Activated T-helper 9 cell treated with anti-CD3 and anti-CD28 coated beads, Interleukin-2, amount 50 U/mL, for 16 hours (primary cell): ENCODE measurements at places on chromosomes 11 and 22.

GRCh38 chr11:85526564-85526963 lies 100.6 kb downstream of the DLG2 start:
- no peak for DNase-seq

DNA sequence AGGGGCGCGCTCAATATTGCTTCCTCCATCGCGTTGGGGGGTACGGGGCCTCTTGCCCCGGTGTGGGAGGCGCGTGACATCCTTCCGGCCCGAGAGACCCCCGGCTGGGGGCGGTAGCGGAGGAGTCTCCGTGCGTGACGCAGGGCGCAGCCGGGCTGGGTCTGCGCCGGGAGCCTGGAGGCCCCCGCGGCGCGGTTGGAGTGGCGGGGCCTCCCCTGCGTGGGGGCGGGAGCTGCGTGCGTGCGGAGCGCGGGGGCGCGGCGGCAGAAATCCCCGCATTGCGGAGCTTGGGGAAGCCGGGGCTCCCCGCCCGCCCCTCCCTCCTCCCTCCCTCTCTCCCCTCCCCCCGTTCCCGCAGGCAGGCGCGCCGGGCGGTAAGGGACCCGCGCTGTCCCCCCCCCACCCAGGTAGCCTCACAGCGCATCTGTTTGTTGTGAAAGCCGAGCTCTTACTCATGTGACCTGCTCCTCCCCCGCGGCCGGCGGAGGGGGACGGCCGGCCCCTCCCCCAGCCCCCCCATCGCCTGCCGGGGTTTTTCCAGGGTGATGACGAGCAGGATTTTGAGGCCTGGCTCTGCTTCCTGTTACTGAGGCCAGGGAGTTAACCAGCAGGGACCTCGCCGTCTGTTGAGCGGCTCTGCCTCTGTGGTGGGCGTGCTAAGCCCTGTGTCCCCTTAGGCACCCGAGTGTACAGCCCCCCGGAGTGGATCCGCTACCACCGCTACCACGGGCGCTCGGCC lies 1.6 kb downstream of the PIM3 start:
- peak; percentile 85 for DNase-seq

DNA sequence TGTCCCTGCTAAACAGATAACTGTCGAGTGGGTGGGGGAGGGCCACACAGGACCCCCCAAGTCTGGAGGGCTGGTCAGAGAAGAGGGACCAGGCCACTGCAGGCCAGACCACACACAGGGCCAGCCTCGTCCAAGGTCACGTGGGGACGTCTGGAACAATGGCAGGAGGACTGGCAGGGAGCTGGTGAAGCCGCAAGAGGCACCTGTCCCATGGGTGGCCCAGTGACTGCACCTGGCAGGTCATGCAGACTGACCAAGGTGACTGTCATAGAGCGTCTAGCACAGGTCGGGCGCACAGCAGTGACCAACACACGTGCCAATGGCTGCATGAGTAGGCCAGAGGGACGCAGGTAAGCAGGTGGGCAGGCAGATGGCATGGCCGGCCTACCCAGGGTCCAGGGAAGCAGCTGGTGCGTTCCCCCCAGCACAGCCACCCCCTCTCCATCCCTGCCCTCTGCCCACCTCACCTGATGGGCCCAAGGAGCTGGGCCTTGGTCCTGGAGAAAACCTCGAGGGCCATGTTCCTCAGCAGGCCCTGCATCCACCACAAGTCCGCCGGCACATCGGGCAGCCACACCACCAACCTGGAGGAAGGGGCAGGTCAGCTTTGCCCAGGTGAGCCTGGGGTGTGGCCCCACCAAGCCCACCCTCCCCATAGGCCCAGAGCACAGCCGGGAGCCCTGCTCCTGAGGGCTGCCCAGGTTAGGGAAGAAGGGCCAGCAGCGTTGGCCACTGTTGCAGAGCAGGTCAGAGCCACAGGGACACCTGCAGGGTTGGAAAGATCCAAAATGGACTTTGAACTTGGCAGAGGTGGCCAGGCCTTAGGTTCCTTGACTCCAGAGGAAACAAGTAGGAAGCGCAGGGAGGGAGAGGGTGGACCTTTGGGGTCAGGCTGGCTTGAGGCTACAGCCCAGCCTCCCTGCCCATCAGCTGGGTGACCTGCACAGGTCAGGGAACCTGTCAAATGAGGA lies 10.4 kb downstream of the PNPLA5 start:
- DNase-seq, result no peak

DNA sequence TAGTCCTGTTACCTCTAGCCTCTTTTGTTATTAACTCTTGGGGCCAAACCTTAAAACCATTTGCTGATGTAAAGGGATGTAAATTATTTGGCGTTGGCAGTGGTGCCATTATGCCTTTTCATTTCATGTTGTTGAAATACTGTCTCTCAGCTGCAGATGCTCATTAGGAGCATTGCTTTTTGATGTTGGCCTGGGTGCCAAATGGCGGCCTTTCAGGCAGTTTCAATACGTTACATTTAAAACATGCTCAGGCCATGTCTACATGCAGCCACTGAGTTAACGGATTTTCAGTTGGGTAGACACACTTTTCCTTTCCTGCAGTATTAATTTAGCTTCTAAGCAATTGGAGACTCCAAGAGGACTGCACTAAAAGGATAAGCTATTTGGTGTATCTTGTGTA lies 5.3 kb downstream of the NCAM1 start:
- DNase-seq, result no peak

DNA sequence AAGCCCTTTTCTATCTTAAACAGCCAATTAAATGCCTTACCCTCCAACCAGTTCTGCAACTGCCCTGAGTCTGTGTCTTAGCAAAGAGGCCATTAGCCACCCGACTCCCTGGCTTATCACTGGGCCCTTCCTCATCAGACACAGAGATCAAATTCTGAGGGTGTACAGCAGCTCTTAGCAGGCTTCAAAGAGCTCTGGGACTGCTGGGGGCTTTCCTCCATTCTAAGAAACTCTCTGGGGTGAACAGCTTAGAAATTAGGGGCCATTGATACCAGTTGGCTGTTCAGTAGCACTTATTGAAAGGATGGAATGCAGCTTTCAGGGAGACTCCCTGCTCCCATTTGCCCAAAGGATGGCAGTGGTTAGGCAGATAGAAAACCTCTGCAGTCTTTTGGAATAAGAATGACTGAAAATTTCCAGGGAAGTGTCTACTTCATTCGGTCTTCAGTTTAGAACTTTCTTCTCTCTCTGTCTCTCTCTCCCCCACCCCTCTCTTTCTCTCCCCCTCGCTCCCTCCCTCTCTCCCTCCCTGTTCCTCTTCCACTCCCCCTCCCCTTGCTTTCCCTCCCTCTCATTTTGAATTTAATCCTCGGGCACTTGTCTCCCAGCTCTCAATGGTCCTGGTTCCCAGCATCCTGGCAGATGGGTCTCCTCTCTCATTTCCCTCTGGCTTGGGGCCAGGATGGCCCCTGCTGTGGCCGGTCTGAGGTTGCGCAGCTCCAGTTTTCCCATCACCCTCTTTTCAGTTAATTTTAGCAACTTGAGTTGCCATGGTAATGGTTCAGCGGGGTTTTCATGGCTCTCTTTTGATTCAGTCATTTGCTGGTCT lies 76.4 kb downstream of the COMMD9 start:
- no peak for DNase-seq

DNA sequence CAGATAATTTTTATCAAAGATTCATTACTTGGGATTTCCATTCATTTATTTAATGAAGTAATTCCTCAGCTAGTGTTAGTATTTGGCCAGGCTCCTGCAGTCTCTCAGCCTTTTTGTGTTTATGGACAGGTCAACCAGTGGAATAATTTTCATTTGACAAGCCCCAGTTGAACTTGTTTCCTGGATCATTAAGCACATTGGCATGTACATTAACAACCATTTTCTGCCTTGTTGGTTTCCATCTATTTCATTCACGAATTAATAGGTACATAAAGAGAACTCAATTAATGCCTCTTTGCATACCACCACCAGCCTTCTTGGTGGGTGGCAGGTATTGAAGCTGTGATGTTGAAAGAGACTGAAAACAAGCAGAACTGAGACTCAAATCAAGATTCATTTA lies 745.2 kb downstream of the KCNA4 start:
- DNase-seq, result no peak

DNA sequence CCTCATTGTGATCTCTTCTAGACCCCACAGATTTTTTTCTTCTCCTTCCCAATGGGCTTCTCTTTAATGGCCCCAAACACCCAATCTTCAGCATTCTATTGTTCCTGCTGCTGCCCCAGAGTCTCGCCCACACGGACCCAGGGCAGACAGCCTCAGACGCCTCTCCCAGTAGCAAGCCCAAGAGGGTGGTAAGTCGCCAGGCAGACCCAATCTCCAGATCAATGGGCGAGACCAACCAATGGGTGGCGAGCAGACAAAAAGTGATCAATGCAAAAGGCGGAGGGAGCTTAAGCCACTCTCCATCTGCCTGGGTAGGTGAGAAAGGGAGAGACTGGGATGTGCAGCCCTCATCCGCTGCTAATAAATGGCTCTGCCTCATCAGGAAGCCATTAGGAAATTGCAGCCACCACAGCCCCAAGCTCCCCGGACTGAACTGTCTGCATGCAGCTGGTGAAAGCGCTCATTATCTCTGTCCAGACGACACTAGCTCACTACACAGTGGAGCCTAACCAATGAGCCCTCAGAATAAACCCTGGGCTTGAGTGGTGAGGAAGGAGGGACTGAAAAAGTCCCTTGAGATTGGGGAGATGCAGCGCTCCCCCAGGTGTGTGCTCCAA lies 81.8 kb downstream of the ETS1 start:
- no peak for DNase-seq

DNA sequence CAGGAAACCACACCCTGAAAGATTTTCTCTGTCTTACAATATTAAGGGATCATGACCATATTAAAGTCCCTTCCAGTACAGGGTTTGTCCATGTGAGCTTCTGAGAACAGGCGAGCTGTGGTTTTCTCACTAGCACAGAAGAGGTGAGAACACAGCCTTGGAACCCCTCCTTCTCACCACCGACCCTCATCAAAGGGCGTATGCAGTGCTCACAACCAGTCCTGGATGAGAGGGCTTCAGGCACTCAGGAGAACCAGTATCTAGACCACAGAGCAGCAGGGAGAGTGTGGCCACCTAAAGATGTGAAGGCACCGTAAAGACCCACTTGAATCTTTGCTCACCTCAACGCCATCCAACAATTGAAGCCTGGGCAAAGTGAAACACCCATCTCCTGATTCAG lies 397.0 kb downstream of the ETS1 start:
- no peak for DNase-seq

DNA sequence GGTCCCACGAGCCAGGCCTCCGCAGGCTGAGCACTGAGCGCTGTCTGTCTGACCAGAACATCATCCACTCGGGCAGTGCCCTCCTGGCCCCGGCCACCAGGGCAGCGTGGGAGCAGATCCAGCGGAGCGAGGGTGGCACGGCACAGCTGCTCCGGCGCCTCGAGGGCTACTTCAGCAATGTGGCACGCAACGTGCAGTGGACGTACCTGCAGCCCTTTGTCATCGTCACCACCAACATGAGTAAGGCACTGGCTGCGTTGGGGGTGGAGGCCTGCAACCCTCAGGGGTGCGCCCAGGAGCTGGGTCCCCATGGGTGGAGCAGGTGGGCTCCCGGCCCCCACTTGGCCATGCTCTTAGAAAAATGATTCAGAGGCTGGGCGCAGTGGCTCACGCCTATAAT lies 49.7 kb upstream of the PRODH start:
- DNase-seq, result no peak

DNA sequence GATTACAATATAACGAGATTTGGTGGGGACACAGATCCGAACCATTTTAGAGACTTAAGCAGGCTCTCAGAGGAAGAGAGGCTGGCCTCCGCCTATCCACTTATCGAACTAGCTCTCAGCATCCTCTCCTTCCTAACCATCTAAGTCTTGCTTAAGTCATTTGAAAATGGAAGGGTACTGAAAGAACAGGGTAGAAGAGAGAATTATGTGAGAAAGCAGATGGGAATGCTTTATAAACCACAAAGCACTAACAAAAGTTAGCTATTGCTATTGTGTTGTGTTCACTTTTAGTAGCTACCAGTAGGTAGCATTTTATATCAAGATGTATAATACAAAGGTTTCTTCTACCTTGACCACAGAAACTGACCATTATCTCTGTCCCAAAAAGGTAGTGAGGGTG lies 153.4 kb upstream of the CADM1 start:
- DNase-seq, result no peak

GRCh38 chr22:32475468-32476010 lies 928 bp downstream of the FBXO7 start:
- no peak for DNase-seq

- DNase-seq, result no peak
Observed at GRCh38 chr22:27987557-27987956, 68.5 kb upstream of the PITPNB start.

DNA sequence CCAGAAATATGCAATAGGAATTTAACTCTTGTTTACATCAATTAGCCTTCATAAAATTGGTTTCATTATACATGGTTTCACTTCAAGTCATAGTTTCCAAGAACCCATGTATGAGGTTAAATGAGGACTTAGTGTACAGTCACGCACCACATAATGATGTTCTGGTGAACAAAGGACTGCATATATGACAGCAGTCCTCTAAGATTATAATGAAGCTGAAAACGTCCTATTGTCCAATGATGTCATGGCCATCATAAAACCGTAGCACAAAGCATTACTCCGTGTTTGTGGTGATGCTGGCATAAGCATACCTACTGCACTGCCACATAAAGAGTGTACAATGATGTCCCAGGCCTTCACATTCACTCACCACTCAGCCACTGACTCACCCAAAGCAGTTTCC lies 31.1 kb downstream of the SMCO4 start:
- no peak for DNase-seq

GRCh38 chr22:40081662-40082061 lies 86.9 kb downstream of the FAM83F start:
- DNase-seq, result no peak

DNA sequence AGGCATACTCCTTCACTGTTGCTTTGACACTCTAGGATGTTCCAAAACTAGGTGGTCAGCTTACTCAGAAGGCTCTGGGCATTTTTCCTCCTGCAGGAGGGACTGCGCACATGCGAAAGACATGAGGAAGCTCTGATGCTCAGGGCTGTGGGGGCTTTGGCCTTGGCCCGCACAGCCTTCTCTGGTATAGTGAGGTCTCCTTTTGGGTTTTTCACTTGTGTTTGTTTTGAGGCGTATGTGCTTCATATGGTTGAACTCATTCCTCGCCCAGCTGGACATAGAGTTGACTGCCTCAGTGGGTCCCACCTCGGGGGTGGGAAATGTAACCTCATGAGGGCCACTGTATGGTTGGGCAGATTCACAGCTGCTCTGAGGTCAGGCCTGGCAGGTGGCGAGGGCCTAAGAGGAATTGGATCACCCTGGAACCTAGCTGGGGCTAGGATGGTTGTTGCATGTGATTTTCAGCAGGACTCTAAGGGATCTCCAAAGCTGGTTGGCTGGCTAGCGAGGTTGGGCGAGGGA lies 63.7 kb downstream of the PTPRJ start:
- no peak for DNase-seq

- DNase-seq, result no peak
Observed at GRCh38 chr11:95920460-95921105, 3.3 kb downstream of the MTMR2 start.

GRCh38 chr11:94924171-94924572 lies 49.2 kb downstream of the CWC15 start:
- DNase-seq, result no peak
